ENCODE measurements at places on chromosomes 7 and 10.
A peak's percentile ranks its signal among the peaks of the same experiment; 100 is the strongest.

GRCh38 chr10:113390896-113391295 lies 162.0 kb upstream of the HABP2 start:
- no peak for DNase-seq

DNA sequence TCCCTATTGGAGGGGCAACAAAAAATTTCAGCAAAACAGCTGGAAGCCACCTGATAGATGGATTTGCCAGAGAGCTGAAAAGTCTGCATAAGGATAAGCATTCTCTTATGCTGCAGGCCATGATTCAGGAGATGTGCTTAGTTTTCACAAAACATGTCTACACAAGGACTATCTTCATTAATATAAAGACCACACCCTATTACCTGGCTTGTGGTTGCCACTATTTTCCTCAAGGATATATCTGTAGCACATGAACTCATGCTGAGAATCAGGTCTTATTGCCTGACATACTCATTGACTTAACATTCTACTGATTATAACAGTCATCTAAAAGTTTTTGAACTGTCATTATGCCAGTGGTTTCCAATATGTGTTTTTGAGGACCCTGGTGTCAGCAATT lies 7.1 kb upstream of the COL17A1 start:
- DNase-seq = no peak

DNA sequence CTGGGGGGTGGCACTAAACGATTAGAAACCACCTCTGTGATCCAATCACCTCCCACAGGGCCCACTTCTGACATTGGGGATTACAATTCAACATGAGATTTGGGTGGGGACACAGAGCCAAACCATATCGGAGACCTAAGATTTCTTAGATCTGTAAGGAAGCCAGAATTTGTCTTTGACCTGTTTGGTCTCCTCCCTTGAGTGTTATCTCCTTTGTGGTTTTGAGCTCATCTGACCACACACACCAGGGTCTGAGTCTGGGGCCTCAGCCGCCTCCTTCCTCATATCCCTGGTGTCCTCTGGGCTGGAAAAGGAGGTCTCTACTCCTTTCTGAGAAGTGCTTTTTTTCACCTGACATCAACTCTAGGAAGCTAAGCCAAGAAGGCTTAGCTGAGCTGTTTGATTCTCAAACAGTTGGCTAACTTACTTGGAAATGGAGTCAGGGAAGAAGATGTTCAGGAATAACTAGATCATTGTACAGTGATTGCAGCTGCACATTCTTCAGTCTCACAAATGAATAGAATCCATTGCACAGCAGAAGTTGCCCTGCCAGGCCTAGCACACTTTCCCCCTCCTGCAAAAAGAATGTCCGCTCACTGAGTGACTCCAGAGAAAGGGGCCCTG lies 167.4 kb downstream of the ARHGAP21 start:
- DNase-seq = no peak

GRCh38 chr7:108415821-108416536 lies 40.3 kb downstream of the NRCAM start:
- peak; percentile 48 for DNase-seq

GRCh38 chr7:140771826-140772225 lies 75.3 kb downstream of the NDUFB2 start:
- DNase-seq = no peak

DNA sequence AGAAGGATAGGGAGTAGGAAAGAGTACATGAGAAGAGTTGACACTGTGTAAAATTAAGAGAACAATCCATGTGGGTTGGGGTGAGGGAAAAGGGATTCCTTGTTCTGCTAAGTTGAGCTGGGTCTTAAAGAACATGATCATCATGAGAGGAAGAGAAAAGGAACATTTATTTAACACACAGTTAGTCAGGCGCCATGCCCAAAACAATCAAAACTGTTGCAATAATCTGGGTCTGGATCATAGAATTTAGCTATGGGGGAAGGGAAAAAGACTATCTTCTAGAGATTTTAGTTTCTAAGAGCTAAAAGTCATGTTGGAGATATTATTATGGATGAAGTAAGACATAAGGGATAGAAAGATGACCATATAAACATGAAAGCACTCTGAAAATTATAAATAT lies 178.9 kb downstream of the SEM1 start:
- no peak for DNase-seq
